ENCODE measurements at places on chromosomes 3 and 15.

- DNase-seq = no peak
These were observed 38.6 kb downstream of the MGA start for GRCh38 chr15:41698779-41699178.

GRCh38 chr3:65538101-65538500 lies 500.6 kb downstream of the MAGI1 start:
- DNase-seq = no peak

GRCh38 chr3:13308380-13308801 lies 111.7 kb downstream of the NUP210 start:
- peak; percentile 68 for DNase-seq

- no peak for DNase-seq
These were observed 790.0 kb downstream of the FHIT start for GRCh38 chr3:60461267-60461666.

- DNase-seq = no peak
These were observed 457 bp upstream of the DNAJA4 start for GRCh38 chr15:78263907-78264303.

- no peak for DNase-seq
These were observed 128.2 kb downstream of the ZNF621 start for GRCh38 chr3:40653001-40653400.

- no peak for DNase-seq
These were observed 21.4 kb downstream of the KPNA1 start for GRCh38 chr3:122493296-122493695.

DNA sequence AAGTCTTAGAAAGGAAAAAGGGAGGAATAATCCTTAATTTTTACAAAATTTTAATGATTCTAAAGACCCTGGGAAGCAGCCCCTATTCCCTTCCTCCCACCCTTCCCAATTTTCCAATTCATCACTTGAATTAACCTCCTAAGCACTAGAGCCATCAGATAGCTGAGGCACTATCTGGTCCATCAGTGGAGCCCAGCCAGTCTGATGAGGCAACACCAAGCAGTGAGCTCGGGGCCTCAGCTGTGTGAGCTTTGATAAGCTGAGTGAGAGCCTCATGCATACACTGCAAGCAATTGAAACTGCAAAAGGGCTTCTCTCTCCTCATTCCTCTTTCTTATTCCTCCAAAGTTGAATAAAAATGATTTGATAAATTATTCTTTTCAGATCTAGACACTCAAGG lies 31.9 kb downstream of the TUSC7 start:
- DNase-seq = no peak

GRCh38 chr15:73873889-73874511 lies 636 bp downstream of the TBC1D21 start:
- DNase-seq = peak; percentile 23

- DNase-seq = no peak
These were observed 1.7 kb downstream of the B3GNT5 start for GRCh38 chr3:183254487-183255347.

DNA sequence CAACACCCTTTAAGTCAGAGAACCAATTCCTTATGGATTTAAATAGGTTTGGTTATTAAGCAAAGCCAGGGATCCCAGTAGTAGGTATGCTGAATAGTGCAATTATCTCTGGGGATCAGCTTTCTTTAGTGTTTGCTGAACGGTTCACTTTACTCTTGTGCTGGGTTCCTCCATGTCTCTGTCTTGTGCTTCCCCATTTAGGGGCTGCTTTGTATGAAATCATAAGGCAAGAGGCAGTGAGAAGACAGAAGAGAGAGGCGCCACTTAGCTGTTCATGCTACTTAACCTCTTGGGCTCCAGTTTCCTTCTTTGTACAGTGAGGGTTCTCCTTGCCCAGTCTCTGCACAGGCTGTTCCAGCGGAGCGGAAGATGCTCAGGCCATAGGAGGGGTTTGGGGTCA lies 3.5 kb downstream of the ST6GAL1 start:
- no peak for DNase-seq

DNA sequence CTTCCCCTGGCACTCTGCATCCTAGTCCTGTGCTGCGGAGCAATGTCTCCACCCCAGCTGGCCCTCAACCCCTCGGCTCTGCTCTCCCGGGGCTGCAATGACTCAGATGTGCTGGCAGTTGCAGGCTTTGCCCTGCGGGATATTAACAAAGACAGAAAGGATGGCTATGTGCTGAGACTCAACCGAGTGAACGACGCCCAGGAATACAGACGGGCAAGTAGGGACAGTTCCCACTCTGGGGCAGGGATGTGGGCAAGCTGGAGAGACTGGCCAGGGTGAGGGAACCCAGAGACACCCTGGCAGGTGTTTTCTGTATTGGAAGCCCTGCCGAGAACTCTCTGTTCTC lies 247 bp downstream of the FETUB start:
- DNase-seq = no peak

DNA sequence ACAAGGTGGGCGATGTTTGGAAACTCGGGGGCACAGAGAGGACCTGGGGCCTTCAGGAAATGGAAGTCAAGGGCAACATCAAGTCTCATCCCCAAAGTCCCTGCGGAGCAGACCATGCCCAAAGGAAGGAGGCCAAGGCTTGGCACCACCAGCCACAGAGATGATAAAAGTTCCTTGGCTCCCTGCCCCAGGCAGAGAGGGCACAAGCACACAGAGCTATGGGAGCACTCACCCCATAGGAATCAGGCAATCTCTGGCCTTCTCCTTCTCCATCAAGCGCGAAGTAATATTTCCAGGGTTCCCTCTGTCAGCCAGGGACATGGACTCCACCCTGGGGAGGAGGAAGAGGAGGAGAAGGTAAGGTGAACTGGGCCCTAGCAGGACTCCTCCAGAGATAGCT lies 7.9 kb downstream of the ACAA1 start:
- no peak for DNase-seq

GRCh38 chr3:37554364-37554763 lies 307.3 kb upstream of the CTDSPL start:
- DNase-seq = no peak

DNA sequence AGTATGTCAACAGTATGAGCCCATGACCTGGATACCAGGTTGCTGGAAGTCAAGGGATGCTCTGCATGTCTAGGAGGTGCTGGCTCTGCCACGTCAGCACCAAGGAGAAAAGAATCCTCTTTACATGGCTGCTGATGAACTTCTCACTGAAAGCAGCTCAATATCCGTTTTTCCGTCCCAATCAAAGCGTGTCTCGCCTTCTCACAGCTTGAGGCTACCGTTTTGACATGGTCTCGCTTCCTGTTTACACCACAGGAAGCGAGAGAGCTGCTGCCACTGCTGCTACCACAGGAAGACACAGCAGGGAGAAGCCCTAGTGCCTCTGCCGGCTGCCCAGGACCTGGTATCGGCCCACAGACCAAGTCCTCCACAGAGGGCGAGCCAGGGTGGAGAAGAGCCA lies 27.3 kb downstream of the STARD5 start:
- no peak for DNase-seq
